ENCODE measurements at places on chromosomes 7 and 10. TPM values are rescaled to one million over a fixed set of nuclear protein-coding genes. Genes with fewer than 3 reads are reported as not detected.

PTF1A gene
- not detected for total RNA-seq

ZSWIM8 gene
- 33.7 TPM for total RNA-seq

TCTN3 gene
- total RNA-seq, result 34.5 TPM

TMEM130 gene
- not detected for total RNA-seq

XPNPEP1 gene
- total RNA-seq, result 76.1 TPM

UBE3C gene
- total RNA-seq, result 74.3 TPM

BEND7 gene
- total RNA-seq, result 2.9 TPM

KIF11 gene
- 8.4 TPM for total RNA-seq

TSPAN33 gene
- 2.9 TPM for total RNA-seq

GPR26 gene
- total RNA-seq, result not detected

DOCK1 gene
- 37.3 TPM for total RNA-seq
